ENCODE measurements at places on chromosomes 12 and 14.

DNA sequence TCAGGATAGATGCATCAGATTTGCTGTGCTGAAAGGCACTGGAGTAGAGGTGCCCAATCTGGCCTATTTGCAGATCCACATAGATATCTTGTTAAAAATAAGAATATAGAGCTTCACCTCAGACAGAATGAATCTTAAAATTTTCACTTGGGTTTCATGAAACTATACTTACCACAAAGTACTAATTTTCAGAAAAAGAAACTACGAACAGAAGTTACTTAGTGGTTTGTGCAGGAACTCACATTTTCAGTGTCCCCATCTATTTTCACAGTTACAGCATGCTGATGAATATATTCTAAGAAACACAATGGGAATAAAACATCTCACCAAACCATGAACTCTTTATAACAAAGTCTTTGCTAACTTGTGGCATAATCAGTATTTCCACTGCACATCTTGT lies 449.4 kb downstream of the RERGL start:
- no peak for DNase-seq

DNA sequence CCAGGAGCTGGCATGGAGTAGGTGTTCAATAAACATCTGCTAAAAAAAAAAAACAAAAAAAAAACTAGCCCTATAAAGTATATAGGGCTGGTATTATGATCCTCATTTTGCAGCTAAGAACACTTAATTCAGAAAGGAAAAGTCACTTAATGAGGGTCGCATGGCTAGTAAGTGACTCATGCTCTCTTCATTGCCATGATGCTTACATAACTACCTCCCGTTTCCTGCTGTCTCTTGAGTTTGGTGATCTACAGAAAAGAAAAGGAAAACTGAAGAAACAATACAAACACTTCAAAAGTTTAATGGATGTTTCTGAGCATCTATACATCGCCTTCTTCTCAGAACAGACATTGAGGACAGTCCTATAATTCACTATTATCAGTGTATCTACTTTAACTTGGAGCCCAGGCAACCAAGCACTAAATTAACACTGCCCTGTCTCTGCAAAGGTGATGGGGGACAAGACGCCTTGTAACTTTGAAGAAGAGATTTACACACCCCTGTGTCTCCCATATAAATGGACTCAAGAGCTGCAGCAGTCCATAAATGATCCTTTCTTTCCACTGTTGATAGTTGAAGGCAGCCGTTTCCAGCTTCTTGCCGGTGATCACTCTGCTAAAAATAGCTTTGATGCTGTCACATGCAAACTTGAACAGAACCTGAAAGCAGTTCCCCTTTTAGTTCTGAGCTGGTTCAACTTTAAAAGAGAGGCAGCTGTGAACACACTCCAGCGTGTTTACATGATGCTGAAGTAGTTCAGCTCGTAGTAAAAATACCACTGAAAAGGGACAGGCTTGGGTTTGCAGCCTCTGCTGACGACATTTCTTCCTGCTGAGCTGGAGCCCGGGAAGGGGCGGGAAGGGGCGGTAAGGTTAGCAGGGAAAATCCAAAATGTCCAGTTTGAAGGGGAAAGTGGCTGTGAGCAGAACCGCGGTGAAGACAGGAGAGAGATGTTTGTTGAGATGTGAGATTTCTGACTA lies 113.3 kb downstream of the FOXN3 start:
- peak; percentile 69 for DNase-seq

GRCh38 chr12:104799458-104799857 lies 158.6 kb downstream of the SLC41A2 start:
- no peak for DNase-seq

GRCh38 chr12:56801661-56802622 lies 38.8 kb downstream of the HSD17B6 start:
- no peak for DNase-seq

GRCh38 chr12:18165422-18165871 lies 75.5 kb upstream of the RERGL start:
- DNase-seq = peak; percentile 84

DNA sequence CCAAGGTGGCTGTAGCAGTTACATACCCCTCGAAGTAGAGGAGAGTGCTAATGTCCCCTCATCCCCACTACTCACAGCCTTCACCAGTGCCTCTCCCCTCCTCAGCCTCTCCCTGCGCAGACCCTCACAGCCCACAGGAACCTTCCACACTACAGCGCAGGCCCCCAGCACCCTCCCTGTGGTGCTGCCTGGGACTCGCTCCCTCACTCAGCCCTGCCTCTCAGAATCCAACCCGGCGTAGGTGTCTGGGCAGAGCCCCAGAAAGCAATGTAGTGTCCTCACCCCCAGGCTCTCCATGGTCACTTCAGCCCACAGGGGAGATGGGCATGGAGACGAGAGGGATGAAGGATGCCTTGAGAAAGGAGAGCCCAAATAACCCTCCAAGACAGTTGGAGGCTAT lies 10.9 kb upstream of the ZNF740 start:
- DNase-seq = no peak

DNA sequence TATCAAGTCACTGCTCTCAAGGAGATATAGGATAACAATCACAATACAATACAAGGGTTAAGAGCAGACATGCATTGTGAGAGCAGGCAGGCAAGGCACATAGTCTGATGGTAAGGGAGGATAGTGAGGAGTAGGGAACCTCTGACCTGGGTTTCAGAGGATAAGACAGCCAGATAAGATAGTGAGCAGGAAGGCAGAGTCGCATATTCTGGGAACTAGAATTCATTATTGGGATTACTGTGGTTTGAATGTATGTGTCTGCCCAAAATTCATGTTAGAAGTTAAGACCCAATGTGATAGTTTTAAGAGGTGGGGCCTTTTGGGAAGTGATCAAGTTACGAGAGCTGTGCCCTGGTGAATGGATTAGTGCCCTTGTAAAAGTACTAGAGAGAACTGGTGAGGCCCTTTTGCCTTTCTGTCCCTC lies 14.4 kb upstream of the ATF1 start:
- no peak for DNase-seq

GRCh38 chr12:18246066-18246465 lies 15.3 kb upstream of the PIK3C2G start:
- DNase-seq = no peak

GRCh38 chr14:76669770-76670169 lies 91.5 kb upstream of the VASH1 start:
- DNase-seq = no peak

DNA sequence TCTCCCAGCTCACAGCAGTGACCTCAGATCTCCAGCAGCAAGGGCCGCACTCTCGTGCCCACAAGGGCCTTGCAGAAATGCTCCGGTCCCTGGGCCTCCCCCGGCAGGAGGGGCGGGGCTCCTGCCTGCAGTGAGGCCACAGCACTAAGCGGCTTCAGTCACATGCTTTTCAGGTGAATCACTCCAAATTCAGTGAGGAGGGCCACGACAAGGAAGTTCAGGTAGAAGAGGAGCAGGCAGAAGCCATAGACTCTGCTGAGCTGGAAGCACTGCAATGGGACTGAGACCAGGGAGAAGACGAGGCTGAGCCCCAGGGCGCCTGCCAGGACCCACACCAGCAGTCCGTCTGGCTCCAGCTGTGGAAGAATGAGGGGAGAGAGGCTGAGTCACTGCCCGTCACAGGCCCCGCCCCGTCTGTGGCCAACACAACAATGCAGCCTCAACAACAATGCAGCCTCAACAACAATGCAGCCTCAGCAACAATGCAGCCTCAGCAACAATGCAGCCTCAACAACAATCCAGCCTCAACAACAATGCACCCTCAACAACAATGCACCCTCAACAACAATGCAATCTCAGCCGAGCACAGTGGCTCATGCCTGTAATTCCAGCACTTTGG lies 35.2 kb downstream of the SLC8B1 start:
- DNase-seq = peak; percentile 41

DNA sequence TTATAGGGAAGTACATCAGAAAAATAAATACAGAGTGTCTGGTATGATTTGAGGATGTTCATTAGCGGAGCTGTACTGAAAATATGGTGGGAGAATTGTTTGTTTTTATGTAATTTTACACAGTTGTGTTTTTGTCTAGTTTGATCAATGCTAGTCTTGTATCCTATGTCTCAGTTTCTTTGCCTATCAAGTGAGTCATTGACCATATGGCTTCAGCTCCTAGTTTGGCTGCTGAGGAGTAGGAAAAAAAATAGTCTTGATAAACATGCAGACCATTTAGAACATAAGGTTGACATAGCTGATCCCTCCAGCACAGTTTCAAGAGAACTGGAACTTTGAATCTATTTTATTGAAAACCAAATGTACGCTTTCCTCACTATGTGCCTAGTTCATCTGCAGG lies 1292.1 kb upstream of the FLRT2 start:
- no peak for DNase-seq

DNA sequence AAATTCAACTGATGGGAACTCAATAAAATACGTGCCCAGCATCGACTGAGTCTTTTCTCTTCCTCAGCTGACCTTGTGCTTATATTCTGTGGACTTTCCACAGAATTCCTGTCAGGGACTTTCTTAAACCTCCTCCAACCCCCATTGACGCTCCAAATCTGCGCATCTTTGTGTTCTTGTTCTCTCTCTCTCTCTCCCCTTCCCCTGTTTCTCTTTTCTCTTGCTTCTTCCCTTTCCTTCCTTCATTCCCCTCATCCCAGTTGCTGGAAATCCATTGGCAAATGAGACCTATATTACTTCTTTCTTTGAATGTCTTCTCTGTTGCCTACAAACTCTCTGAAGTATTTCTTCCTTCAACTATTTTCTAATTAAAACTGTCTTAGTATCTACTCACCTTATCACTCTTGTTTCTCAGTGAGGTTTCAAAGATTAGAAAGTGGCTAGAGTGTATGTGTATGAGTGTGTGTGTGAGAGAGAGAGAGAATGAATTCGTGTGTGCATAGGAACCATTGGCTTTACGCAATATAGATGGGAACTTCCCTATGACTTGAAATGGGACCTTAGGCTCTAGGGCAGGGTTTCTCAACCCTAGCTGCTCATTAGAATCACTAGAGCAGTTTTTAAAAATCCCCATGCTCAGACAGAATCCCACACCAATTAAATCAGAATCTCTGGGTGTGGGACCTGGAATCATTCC lies 41.8 kb upstream of the DHRS7 start:
- no peak for DNase-seq

DNA sequence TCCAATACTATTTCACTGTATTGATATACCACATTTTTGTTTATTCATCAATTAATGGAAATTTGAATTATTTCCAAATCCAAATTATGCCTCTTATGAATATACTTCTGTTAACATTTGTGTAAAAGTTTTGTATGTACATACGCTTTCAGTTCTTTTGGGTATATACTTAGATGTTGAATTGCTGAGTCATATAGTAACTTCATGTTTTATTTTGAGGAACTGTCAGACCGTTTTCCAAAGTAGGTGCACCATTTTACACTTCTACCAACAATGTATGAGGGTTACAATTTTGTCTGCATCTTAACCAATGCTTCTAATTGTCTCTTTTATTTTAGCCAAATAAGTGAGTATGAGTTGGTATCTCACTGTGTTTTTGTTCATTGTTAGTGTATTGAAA lies 10.2 kb upstream of the CCER1 start:
- no peak for DNase-seq

DNA sequence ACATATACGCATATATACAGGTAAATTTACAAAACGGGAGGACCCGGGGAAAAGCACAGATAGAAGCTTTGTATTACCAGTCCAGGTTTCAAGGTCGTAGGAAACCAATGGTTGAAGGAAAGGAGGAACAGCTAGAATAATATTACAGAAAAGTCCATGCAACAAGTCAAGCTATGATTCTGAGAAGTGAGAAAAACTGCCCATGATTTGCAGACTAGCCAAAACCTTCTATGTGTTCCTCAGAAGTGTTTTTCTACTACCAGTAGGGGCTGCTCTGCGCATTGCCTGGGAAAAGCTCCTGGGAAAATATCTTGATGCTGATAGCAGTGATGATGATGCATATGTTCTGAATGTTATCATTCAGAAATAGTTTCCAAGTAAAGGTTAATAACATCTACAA lies 2.2 kb downstream of the PDZRN4 start:
- peak; percentile 57 for DNase-seq

DNA sequence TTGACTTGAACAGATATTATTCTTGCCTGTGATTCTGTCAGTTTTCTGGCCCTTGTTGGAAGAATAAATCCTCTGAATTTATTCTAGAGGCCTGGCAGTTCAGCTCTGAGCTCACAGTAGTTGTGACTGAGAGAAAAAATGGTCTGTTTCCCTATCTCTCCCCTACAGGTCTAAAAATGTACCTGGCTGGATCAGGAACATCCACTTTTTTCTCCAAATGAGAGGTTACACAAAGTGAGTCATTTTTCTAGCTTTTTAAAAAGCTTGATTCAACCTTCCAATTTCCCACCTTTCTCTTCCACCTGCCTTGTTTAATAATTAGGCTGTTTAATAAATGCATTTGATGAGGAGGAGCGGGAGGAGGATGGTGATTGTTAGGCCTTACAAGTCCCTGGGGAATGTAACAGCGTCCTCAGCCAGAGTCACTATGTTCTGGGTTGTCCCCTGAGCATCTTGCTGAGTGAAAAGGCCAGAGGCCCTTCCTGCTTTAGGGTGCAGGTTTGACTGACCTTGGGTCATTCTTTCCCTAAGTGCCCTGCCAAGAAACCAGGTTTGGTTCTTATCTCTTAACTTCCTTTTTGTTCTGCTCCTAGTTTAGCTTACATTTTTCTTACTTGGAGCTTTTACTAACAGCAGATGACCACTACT lies 91.7 kb upstream of the FUT8 start:
- DNase-seq = no peak

GRCh38 chr12:114668151-114668885 lies 15.7 kb downstream of the TBX3 start:
- DNase-seq = peak; percentile 87

- DNase-seq = no peak
Observed at GRCh38 chr12:42583016-42583415, 6.5 kb downstream of the PRICKLE1 start.

DNA sequence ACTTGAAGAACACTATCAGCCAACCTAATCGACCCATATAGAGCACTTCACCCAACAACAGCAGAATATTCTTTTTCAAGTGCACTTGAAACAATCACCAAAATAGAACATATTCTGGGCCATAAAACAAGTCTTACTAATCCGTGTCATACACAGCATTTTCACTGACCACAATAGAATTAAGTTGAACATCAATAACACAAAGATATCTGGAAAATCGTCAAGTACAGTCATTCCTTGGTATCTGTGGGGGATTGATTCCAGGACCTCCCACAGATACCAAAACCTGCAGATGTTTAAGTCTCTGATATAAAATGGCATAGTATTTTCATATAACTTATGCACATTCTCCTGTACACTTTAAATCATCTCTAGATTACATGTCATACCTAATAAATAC lies 295.7 kb downstream of the BCL11B start:
- DNase-seq = no peak

Measured in kidney (tissue), 22 donors.